ENCODE measurements at places on chromosomes 5 and 9.

DNA sequence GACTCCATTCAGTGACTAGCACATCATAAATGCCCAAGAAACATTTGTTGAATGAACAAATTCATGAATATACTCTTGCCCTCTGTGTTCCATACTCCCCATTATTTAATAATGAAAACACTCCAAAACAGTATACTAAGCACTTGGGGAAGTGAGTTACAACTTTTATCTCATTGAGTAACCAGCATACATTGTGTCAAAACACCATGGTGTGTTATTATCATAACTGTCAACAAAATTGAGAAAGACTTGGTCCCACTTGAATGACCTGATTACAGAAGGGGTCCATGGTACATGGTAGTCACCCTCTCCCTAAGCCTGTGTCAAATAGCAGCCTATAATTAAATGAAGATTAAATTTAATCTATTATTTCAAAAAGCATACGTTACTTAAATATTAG is 16.2 kb downstream of the ANKH start:
- DNase-seq = no peak

GRCh38 chr5:163381832-163382231 is 55.6 kb upstream of the CCNG1 start:
- DNase-seq = no peak

- DNase-seq = no peak
Measured at GRCh38 chr5:145230781-145231180, 604.4 kb downstream of the PRELID2 start.

DNA sequence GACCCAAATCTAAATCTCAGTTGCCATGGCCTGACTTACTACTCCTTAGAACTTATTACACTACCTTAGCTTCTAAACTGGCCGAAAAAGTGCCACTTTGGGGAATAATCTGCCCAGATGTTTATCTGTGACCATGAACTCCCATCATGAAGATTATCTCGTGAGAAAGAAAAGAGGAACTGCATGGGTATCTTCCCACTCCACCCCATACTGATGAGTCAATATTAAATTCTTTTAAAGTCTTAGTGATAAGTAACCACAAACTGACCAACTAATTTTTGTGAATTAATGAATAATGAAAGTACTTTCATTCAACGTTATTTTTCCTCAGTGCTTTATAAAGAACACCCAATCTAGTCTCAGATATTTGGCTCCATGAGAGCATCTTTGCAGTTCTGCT is 493.5 kb downstream of the EBF1 start:
- no peak for DNase-seq

- DNase-seq = no peak
Measured at GRCh38 chr9:137113385-137114159, 961 bp downstream of the DPP7 start.

GRCh38 chr5:159067201-159067600 is 32.5 kb downstream of the EBF1 start:
- DNase-seq = no peak

DNA sequence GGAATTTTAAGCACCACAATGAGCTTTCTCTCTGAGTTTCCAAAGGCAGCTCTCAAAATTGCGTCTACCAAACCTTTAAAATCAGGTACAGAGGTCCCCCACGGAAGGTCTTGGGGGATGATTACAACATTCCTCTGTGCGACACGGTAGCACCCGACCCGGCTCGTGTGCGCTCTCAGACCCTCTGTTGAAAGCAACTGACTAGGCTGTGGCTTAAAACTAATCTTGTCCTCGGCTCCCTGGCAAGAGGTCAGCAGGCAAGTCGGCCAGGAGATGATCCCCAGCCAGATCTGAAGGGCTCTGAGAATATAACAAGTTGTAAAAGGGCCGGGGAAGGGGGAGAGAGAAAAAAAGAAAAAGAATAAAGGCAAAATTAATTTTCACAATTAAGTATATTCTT is 92.6 kb upstream of the LMX1B start:
- DNase-seq = no peak

GRCh38 chr9:70496244-70496643 is 81.8 kb upstream of the KLF9 start:
- no peak for DNase-seq

DNA sequence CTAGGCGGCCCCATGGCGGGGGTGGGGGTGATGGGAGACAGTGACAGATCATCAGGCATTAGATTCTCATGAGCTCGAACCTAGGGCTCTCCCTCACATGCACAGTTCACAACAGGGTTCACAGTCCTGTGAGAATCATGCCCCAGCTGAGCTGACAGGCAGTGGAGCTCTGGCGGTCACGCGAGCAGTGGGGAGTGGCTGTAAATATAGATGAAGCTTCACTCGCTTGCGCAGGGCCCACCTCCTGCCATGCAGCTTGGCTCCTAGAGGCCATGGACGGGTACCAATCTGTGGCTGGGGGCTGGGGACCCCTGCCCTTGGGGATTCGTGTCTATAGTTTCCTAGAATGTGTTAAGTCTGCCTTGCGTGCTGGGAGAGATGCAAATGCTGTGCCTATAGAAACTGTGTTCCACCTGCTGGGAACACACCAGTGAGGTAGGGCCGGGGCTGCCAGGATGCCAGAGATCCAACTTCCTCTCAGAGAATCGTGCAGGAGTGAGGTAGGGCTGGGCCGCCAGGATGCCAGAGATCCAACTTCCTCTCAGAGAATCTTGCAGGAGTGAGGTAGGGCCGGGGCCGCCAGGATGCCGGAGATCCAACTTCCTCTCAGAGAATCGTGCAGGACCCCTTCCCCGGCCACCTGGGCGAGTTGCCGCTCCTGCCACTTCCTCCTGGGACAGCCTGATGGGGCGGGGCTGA is 14.1 kb upstream of the EXOC3 start:
- DNase-seq = no peak

DNA sequence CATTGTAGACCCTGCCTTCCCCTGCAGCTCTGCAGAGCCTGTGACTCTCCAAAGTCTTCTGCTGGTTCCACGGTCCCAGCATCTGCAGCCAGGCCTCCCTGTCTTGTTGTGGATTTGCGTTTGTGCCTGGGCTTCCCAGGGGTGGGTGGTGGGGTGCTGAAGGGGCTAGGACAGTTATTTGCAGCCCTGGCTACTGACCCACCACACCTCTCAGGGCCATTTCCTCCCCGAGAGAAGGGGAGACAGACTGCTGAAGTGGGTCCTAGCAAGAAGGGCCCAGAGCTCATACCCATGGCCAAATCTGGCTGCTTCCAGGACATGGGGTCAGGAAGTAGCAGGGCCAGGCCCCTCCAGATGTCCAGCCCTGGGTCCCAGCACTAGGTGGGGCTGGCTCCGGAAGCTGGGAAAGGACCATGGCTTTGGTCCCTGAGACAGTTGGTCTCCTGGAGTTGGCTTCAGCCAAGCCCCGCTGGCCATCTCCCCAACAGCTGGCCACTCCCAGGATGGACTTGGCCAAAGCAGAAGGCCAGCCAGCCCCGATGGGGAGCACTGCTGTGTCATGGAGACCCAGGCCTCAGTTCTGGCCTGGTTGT is 26.3 kb downstream of the GSN start:
- DNase-seq = no peak

GRCh38 chr9:113950195-113951031 is 74.3 kb downstream of the ZNF618 start:
- DNase-seq = no peak

DNA sequence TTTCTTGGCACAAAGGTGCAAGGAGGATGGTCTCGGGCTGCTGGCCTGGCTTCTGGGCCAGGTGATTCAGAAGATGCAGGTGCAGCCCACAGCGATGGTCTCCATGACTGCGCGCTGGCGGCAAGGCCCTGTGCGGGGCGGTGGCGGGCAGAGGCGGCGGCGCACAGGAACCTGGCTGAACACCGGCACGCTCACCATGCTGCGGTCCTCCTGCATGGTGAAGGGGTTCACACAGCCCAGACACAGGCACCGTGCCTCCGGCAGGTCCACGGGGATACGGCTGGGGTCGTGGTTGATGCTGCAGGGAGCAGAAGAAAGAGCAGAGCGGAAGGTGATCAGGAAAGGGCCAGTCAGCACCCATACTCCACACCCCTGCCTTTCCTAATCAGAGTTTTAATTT is 4.8 kb downstream of the IL17B start:
- peak; percentile 33 for DNase-seq

DNA sequence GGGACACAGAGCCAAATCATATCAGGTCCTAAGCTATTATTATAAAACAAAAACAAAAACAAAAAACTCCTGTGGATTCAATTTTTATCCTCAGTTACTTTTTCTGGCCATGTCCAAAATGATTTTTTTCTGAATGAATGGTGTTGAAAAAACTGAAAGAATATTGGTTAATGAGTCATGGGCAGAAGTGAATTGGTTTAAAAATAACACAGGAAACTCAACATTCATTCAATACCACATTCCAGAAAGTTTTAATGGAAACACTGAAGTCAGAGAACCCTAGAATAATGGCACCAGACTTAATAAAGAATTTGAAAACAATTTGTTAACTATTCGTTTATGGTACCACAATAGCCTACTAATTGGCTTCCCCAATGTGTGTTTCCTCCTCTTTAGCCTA is 102.4 kb upstream of the CDH9 start:
- DNase-seq = no peak
